Fibroblast of upper back skin (primary cell): ENCODE measurements at places on chromosomes 2 and 18.

DNA sequence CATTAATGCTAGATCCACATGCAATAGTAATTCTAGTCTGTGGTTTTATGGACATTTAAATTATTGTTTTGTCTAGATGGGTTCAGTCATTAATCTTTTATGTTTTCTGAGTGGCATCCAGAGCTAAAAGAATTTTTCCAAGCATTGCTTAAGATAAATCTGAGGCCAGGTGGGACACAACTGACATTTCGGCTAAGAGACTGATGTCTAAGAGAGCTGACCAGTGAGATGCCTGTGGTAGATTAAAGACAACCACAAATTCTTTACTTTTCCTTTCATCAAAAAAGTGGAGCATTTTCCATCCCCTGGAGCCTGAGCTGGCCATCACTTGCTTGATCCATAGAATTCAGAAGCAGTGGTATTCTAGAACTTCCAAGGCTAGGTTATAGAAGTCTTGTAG is 182.2 kb downstream of the NRP2 start:
- DNase-seq: peak; percentile 96

DNA sequence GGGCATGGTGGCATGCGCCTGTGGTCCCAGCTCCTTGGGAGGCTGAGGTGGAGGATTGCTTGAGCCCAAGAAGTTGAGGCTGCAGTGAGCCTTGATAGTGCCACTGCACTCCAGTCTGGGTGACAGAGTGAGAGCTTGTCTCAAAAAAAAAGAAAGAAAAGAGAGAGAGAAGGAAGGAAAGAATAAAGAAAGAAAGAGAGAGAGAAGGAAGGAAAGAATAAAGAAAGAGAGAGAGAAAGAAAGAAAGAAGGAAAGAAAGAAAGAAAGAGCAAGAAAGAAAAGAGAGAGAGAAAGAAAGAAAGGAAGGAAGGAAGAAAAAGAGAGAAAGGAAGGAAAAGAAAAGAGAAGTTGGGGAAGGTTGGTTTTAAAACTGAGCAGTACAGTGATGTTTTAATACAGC is 49.0 kb upstream of the ACSL3 start:
- no peak for DNase-seq

- no peak for DNase-seq
These were observed 174.6 kb downstream of the NCK2 start for GRCh38 chr2:105919191-105919811.

DNA sequence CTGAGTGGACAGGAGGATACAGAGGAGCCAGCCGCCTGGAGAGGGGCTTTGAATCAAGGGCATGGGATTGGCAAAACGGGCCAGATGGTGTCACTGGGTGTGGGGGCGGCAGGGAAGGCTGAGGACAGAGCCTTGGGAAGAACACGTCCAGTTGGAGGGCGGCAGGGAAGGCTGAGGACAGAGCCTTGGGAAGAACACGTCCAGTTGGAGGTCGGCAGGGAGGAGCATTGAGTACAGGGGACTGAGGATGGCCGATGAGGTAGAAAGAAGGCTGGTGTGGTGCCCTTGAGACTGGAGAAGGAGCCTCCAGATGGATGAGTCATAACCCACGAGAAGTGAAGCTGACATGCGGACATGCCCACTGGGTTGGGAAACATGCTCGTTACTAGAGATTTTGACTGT is 4.5 kb downstream of the HES6 start:
- DNase-seq: peak; percentile 29
